ENCODE measurements at places on chromosomes 7 and 10.

- DNase-seq: no peak
Observed at GRCh38 chr10:123665491-123666286, 466 bp upstream of the GPR26 start.

GRCh38 chr7:38950309-38950708 lies 27.4 kb upstream of the POU6F2 start:
- DNase-seq: no peak

- no peak for DNase-seq
Observed at GRCh38 chr7:144049491-144049890, 743 bp downstream of the OR2A5 start.

DNA sequence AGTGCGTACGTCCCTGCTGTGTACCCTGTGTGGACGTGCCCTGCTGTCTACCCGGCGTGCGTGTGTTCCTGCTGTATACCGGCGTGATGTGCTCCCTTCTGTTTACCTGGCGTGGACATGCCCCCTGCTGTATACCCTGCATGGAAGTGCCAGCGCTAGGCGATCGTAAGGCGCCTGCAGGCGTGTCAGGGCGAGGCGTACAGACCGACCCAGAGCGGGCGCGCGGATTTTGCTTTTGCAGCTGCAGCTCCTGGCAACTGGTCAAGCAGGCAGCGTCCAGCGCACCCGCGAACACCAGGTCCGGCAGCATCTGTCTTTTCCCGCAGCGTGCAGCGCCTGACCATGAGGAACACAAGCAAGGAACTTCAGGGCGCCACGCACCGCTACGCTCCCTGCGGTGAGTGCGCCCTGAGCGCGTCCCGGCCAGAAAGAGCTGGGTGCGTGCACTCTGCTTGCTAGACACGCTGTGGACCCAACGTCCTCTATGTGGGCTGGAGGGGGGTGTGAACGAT lies 680 bp downstream of the C7orf57 start:
- DNase-seq: no peak

GRCh38 chr7:15837306-15837950 lies 150.9 kb upstream of the MEOX2 start:
- DNase-seq: no peak

DNA sequence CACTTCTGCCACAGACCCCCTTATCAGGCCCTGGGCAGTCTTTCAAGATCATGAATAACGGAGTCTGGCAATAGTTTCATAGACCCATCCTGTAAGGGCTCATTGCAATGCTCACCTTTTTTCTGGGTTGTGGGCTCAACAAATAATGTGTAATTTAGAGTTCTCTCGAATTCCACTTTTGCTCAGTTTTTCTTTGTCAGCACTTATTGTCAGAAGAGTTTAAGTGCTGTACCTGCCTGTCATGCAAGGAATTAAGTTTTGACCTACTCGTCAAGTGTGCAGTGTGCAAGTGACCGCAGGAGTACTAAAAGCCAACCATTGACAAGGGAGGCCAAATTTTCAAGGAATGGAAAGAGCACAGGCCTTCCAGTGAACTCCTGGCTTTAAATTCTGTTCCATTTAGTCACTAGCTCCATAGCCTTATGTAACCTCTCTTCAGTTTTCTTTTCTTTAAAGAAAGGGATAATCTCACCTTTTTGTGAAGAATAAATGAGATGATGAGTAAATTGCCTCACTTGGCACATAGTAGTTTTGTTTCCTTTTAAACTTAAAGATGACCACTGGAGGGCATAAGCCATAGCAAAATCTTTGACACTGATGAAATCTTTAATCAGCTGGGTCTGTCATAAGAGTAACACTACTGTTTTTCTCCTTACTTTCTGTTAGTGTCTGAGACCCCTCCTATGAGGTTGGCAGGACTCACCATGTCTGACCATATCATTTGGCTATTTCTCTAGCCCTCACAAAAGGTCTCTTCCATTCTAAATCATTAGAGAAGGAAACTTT lies 313.3 kb downstream of the TYW1 start:
- DNase-seq: no peak

GRCh38 chr10:110426294-110427181 lies 71.2 kb upstream of the DUSP5 start:
- no peak for DNase-seq

GRCh38 chr10:71600849-71601248 lies 118.7 kb downstream of the C10orf105 start:
- DNase-seq: no peak

GRCh38 chr7:1083729-1084657 lies 3.9 kb upstream of the GPER1 start:
- DNase-seq: no peak
